Esophagus muscularis mucosa (tissue), 4 donors: ENCODE measurements at places on chromosomes 5 and 9. TPM values are rescaled to one million over a fixed set of nuclear protein-coding genes. Genes with fewer than 3 reads are reported as not detected.

The PCDHB7 gene
- 2.8 TPM for total RNA-seq

The MOB3B gene
- total RNA-seq, result 9.5 TPM

DNA sequence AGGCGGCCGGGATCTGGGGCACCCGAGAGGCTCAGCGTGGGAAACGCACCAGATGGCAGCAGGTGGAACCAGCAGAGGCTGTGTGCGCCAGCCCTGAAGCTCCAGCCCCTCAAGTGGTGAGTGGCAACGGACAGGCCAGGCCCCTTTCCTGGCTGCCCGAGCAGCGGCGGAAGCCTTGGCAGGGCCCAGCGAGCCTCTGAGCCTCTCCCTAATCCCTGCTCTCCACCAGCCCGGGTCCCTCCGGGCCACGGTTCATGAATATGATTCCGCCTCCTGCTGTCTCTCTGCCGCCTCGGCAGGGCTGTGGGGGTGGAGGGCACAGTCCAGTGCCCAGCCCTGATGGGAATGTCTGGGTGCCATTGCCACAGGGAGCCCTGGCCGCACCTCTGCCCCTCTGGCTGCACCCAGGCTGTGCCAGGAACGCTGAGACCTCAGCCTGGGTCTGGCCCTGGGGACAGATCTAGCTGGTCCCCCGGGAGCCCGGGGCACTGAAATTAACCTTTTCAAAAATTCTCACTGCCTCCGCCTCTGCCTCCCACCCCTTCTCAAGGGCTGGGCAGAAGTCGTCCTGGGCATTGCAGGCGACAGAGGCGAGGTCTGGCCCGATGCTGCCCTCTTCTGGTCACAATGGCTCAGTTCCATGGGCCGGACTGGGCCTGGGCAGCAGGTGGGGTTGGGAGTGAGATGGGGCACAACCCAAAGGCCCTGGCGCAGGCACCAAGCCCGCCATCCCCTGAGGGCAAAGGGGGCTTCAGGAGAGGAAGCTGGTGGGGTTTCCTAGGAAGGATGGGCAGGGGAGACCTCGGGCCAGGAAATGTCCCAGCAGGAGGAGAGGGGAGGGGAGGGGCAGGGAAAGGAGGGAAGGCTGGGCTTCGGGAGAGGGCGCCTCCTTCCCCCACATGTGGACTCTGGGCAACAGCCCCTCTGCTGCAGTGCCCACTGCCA lies 20.3 kb downstream of the CCDC187 start:
- peak overlapping the region; percentile 27 for H3K4me3 ChIP-seq
- H3K36me3 ChIP-seq, result no peaks in the 10 kb centered on the region
- peaks cover 10% of the 10 kb centered on the region for H3K4me1 ChIP-seq
- H3K27ac ChIP-seq, result no peak overlapping the region

- peak; percentile 94 for DNase-seq
- peaks cover 23% of the 10 kb centered on the region for H3K4me1 ChIP-seq
- no peaks in the 10 kb centered on the region for H3K27me3 ChIP-seq
- H3K4me3 ChIP-seq, result no peak overlapping the region
- peak overlapping the region; percentile 22 for H3K27ac ChIP-seq
These were observed 19.3 kb downstream of the RFK start for GRCh38 chr9:76374783-76375559.

The PCYOX1L gene
- total RNA-seq, result 5.8 TPM

The RIGI gene
- total RNA-seq, result 8.0 TPM

DNA sequence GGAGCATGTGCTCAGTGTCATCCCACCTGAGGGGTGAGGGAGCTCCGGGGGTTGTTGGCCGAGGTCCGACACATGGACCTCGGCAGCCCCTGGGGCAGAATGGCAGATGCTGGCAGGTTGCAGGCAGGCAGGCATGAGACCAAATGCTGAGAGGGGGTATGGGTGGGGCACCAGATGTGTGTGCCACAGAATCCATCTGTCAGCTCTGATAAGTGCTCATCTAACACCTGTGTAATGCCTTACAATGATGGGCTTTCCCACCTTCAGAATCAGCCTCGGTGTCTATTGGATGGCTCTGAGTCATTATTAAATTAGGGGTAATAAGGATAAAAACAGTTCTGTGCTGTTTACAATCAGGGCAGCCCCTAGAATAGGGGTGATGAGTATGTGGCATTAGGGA lies 73.1 kb upstream of the SAP30L start:
- peaks cover 15% of the 10 kb centered on the region for H3K36me3 ChIP-seq
- H3K27me3 ChIP-seq, result no peaks in the 10 kb centered on the region
- DNase-seq, result no peak
- no peak overlapping the region for H3K4me3 ChIP-seq

DNA sequence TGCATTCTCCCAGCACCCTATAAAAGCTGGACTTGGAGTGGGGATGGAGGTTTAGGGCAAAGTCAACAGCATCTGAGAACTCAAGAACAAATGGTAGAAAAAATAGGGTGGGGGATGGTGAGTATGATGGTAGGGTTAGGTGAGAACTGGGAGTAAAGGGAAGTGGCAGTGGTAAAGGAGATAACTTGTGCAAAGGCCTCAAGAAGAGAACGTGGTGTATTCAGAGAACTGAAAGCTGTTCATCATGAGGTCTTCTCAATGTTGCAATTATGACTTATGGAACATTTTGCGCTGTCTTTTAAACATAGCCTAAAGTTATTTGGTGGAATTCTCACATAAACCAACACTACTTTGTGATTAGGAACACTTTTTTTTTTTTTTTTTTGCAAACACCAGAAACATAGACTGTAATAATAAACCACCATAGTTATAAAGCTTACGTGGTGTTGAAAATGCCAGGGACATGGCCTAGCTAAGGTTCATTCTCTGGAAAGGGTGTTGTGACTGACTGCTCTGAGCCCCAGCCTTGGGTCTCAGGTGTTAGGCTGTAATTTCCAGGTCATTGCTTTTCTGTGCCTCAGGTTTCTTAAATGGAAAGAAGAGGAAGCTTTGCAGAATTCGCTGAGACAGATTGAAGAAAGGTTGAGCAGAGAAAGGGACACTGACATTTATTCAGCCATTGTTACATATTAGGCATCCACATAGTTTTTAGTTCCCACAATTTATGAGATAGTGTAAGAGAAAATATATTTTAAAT lies 19.2 kb upstream of the TXNDC8 start:
- H3K4me3 ChIP-seq, result no peak overlapping the region
- H3K27ac ChIP-seq, result no peak overlapping the region
- H3K36me3 ChIP-seq, result no peaks in the 10 kb centered on the region
- no peak for DNase-seq
- H3K4me1 ChIP-seq, result no peaks in the 10 kb centered on the region
- H3K27me3 ChIP-seq, result no peaks in the 10 kb centered on the region

DNA sequence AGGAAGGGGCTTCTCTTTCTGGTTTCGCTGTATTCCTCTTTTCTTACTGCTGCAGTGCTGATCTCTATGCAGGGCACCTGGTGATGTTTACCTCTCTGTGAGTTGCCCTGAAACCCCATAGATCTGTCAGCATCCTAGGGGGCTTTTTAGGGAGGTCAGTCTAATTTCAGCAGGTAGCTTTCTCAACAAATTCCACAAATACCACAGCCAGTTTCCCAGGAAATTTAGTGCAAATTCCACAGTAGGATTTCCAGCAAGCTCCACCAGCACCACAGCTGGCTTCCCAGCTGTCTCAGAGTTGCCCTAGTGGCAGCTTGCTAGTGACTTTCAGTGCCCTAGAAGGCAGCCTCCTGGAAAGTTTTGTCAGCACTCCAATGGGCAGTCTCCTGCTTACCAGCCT lies 379.1 kb upstream of the SMC2 start:
- H3K36me3 ChIP-seq, result no peaks in the 10 kb centered on the region
- DNase-seq, result no peak
- H3K27me3 ChIP-seq, result no peaks in the 10 kb centered on the region
- no peaks in the 10 kb centered on the region for H3K4me1 ChIP-seq

DNA sequence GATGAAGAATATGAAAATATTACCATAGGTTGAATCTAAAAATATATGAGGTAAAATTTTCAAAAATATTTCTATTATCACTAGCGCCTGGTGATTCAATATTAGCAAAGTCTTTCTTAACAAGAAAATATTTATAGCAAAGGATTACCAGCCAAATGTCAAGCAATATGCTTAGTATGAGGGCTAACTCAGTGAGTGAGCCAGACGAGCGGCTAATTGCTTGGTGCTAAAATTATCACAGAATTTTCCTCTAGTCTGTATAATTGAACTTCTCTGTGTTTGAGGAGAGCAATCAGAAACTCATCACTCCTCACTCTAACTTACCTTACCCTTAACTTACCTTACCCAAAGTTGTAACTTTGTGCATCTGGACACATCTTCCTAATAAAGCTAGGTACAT lies 304.9 kb upstream of the PRR16 start:
- DNase-seq, result no peak
- H3K36me3 ChIP-seq, result no peaks in the 10 kb centered on the region
- H3K4me1 ChIP-seq, result no peaks in the 10 kb centered on the region
- no peak overlapping the region for H3K27ac ChIP-seq
- H3K27me3 ChIP-seq, result no peaks in the 10 kb centered on the region

DNA sequence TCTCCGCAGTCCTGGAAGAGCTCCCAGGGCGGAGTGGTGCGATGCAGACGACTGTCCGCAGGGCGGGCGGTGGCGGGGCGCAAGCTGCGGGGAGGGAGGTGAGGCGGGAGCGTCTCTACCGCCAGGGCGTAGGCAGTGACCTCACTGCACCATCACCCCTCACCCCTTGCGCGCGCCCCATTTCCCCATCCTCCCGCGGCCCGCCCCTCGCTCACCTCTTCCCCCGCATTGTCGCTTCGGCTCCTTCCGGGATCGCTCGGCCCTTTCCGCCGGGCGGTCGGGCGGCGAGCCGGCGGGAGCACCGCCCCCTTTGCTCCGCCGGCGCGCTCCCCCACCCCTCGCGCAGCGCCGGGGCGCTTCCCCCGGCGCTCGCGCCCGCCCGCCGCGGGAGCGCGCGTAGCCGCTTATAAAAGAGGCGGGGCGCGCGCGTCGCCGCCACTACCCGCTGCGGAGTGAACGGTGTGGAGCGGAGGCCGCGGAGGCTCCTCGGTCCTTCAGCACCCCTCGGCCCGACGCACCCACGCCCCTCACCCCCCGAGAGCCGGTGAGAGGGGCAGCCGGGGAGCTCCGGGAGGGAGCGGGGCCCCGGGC lies at the start of gene SPTAN1:
SPTAN1 (plus strand) TSS at position 435 of the 591 bp plus-strand sequence. CDS start 14,154 bp downstream, outside the sequence.
- H3K27me3 ChIP-seq, result no peaks in the 10 kb centered on the region
- no peaks in the 10 kb centered on the region for H3K36me3 ChIP-seq
- peak within 1 kb of the TSS; percentile 94 for H3K4me3 ChIP-seq
- DNase-seq, result peak; percentile 97

DNA sequence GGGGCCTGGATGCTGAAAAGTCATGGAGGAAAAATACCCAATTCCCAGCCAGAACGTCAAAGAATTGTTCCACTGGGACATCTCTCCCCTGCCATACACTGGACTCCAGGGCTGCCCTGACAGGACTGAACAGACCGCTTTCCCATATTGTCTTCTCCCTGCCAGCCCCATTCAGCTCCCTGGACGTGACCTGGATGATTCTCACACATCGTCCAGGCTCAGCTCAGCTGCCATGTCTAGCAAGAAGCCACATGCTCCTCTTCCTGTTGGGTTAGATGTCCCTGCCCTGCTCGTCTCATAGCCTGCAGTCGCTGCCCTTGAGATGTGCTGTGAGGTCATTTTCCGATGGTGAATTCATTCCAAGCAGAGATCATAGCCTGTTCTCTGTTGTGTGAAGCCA lies 37.4 kb downstream of the FOXI1 start:
- no peaks in the 10 kb centered on the region for H3K36me3 ChIP-seq
- no peak overlapping the region for H3K27ac ChIP-seq
- no peaks in the 10 kb centered on the region for H3K4me1 ChIP-seq
- H3K27me3 ChIP-seq, result no peaks in the 10 kb centered on the region

GRCh38 chr5:126031989-126032716 lies 391.1 kb upstream of the GRAMD2B start:
- no peaks in the 10 kb centered on the region for H3K4me1 ChIP-seq
- no peaks in the 10 kb centered on the region for H3K36me3 ChIP-seq
- no peak overlapping the region for H3K4me3 ChIP-seq
- H3K27me3 ChIP-seq, result no peaks in the 10 kb centered on the region
- no peak for DNase-seq
- H3K27ac ChIP-seq, result no peak overlapping the region

The CEP120 gene
- total RNA-seq, result 14.3 TPM

DNA sequence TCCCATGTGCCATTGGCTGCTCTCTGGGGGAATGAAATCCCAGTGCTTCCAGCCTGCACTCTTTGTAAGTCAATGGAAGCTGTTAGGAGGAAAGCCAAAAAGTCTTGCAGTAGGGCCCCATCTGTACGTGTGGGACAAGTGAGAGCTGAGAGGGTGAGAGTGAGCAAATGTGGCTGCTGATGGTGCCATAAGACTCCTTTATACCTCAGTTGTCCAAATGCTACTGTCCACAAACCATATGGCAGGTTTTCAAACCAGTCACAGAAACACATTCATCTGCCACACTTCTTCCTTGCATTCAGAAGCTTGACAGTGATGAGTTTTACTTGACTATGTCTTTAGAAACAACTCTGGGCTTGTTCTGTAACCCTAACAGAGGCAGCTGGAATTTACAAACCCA lies 543.8 kb downstream of the CSNK1G3 start:
- no peak overlapping the region for H3K4me3 ChIP-seq
- no peak for DNase-seq
- no peaks in the 10 kb centered on the region for H3K27me3 ChIP-seq
- no peak overlapping the region for H3K27ac ChIP-seq

The IFNA21 gene
- not detected for total RNA-seq

The NR2F1-AS1 gene
- 22.8 TPM for total RNA-seq

DNA sequence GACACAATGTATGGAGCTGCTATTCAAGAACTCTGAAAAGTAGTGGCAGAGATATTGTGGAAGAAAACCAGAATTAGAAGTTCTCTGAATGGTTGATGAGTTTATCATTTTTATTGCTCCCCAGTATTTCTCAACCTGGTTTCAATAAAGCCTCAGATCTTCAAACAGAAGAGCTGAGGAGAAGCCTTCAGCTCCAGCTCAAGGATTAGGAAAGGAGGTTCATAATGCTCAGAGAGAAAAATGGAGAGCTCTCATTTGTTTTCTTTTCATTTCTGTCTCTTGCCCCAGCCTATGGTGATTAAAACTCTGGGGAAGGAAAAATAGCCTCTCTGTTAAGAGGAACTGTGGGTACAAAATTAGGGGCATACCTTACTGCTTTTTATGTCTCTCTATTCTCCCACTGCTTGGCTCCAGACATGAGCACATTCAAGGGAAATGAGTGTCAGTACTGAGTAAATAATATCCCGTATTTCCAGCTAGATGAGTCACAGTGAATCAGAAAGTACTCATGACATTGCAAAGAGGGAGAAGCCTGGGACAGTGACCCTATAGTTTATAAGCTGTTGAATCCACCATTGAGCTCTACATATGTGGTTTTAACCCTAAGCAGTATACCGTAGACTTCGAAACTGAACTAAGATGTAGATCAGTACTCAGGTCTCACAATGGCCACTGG lies 138.1 kb downstream of the EMB start:
- H3K36me3 ChIP-seq, result no peaks in the 10 kb centered on the region
- H3K27me3 ChIP-seq, result no peaks in the 10 kb centered on the region
- DNase-seq, result no peak
- no peak overlapping the region for H3K4me3 ChIP-seq
- no peak overlapping the region for H3K27ac ChIP-seq

The TRIM52 gene
- total RNA-seq, result 16.9 TPM
